ENCODE measurements at places on chromosomes 2 and 18.

DNA sequence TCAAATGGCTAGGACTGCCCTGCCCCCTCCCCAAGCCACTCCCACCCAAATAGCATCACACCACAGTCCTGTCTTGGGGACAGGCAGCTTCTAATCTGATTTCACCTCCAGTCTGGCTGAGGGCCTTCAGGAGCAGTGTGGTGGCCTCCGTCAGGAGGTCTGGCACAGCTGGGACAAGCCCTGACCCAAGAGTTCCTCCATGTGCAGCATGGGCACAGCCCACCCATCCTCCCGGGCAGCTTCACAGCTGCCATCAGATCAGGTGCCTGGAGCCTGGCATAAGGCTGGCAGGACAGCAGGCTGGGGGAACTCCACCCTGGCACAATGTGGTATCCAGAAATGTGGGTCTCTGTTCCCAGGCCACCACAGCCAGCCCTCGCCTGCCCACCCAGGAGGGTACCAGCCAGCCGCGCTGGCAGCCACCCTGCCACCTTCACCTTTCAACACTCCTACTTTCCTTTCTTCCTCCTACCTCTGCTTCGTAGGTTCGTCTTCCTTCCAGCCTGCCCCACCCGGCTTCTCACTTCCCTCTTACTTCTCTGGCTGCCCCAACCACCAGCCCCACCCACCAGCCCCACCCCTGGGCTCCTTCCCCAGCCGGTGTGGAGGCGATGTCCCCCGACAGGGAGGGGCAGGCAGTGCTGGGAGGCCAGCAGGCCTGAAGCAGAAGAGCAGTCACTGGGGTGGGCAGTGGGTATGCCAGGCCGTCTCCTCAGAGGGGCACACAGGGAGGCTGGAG, at the start of gene CAPG:
Gene CAPG, minus strand, starts transcription at position 522 of the 739 bp plus-strand sequence. CDS start 8,221 bp downstream, outside the sequence.
- DNase-seq = peak; percentile 91

DNA sequence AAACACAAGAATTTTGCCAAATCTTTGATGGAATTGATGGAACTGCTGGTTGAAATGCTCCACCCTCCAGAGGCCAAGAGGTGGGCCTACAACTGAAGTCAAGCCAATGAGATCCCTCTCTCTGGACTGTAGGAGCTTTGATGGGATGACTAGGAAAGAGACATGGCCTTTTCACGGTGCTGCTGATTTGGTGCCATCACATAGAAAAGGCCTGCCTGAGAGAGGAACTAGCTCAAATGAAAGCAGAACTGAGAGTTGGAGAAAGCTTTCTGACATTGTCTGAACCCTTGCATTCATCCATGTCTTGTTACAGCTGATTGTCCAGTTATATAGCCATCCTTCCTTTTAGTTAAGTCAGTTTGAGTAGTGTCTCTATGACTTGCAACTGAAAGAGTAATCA, 283.8 kb upstream of the LYPD1 start:
- no peak for DNase-seq

- DNase-seq = no peak
These were observed 99.3 kb upstream of the GPR45 start for GRCh38 chr2:105142239-105142638.

DNA sequence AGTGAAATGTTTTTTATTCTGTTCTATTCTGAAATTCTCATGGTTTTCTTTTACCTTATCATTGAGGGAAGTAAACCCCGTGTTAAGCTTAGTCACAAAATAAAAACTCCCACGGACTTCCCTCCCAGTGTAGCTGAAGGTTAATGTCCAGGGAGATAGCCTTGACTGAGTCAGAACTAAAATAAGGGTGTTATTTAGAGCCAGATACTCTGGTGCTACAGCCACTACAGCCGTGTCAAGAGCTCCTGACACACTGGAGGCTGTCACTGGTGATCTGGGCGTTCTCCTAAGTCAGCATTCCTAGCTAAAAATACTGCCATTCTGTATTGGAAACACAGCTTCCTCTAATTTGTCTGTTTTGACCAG, 82.0 kb upstream of the RANBP2 start:
- DNase-seq = no peak

GRCh38 chr2:73290049-73290839, 3.1 kb downstream of the EGR4 start:
- no peak for DNase-seq

- no peak for DNase-seq
These were observed 1023.0 kb upstream of the ACVR2A start for GRCh38 chr2:146821836-146822316.

DNA sequence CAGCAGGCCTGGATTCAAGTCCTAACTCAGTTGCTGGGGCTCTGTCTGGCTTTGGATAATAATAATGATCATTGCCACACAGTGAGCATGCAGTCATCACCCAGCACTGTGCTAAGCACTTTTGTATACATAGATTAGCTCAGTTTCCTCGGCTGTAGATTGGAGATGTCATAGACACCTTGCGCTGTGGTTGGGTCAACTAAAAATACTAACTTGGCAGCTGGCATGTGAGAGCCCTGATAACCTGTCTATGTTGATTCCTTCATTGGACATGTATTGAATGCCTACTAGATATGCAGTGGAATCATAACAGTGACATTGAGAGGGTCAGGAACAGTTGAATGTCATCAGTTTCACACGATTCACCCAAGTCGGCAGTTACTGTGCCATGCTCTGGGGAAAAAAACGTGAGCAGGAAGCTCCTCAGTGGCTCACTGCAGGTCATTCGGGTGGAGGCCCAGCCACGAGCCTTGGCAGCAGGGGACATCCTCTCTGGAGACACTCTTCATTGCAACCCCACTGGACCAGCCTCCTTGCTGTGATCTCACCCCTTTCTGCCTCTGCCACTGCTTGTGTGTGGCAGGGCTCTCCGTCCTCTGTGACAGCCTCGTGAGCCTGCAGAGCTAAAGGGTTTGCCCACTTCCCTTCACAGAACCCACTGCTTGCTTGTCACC, 85.3 kb downstream of the NPAS2 start:
- no peak for DNase-seq

- peak; percentile 63 for DNase-seq
These were observed 108.0 kb downstream of the CDH19 start for GRCh38 chr18:66495844-66496243.

- DNase-seq = no peak
These were observed 424.3 kb downstream of the DCC start for GRCh38 chr18:52764316-52764715.

DNA sequence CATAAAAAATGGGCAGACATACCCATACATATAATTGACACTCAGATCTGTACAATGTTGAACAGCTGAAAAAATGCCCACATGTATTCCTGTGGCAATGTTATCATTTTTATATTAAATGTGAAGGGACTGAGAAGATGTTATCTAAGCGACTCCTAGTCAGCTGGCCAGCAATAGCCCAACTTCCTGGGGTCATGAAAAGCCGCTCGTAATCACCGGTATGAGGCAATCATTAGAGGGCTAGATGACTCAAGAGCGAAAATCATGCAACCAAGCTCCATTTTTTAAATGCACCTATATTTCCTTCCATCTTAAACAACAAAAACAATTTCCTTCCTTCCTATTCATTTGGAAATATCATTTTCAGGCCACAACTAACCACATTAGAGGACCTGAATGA, 274.6 kb upstream of the CCDC68 start:
- no peak for DNase-seq

GRCh38 chr2:164675687-164676086, 54.4 kb upstream of the GRB14 start:
- DNase-seq = no peak

GRCh38 chr2:113211226-113212105, 37.7 kb downstream of the PSD4 start:
- DNase-seq = no peak

DNA sequence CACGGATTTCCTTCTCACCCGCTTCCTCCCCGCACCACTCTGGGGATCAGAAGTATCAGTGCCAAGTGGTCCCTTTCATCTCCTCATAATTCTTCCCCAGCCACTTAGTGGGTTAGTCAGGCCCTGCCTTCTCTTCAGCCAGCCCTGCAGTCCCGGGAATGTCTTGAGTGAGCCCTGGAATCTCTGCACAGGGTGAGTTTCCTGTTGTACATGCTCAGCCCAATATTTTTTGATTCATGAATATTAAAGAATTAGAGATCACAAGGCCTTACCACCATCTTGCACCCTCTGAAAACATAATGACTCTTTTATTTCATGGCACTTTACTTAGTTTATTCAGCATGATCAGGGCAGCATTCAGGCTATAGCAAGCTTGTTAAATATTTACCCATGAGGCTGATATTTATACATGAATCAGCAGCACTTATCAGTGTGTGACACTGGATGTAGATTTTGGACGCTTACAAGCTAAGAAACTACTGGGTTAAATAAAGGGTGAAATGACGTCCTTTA, 159.4 kb upstream of the FOSL2 start:
- DNase-seq = no peak

GRCh38 chr2:29272311-29272710, 157.1 kb downstream of the CLIP4 start:
- no peak for DNase-seq

- no peak for DNase-seq
These were observed 239.7 kb upstream of the TNP1 start for GRCh38 chr2:217099561-217099960.

GRCh38 chr2:11679486-11680181, 9.6 kb upstream of the NTSR2 start:
- DNase-seq = no peak

GRCh38 chr18:71831039-71831438, 713.1 kb downstream of the CBLN2 start:
- no peak for DNase-seq

DNA sequence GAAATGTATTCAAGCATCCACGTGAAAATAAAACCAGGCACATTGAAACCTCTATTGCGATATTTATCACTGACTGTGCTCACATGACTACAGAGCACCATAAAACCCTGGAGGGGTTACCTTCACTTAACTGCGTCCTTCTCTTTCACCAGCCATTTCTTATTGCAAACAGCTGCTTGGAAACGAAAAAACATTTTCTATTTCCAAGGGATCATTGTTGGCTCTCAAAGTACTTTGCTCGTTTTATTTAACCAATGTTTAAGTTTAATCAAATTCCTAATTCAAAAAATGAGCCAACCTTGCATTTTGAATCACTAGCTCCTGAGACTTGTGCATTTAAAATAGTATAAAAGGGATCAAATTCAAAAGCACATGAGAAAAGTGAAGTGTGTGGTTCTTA, 134.4 kb downstream of the OSR1 start:
- no peak for DNase-seq

GRCh38 chr2:103451283-103451682, 689.5 kb downstream of the TMEM182 start:
- DNase-seq = no peak

GRCh38 chr2:121903037-121903689, 147.7 kb downstream of the TSN start:
- DNase-seq = no peak

GRCh38 chr2:200578778-200579177, 7.0 kb upstream of the AOX1 start:
- DNase-seq = no peak

DNA sequence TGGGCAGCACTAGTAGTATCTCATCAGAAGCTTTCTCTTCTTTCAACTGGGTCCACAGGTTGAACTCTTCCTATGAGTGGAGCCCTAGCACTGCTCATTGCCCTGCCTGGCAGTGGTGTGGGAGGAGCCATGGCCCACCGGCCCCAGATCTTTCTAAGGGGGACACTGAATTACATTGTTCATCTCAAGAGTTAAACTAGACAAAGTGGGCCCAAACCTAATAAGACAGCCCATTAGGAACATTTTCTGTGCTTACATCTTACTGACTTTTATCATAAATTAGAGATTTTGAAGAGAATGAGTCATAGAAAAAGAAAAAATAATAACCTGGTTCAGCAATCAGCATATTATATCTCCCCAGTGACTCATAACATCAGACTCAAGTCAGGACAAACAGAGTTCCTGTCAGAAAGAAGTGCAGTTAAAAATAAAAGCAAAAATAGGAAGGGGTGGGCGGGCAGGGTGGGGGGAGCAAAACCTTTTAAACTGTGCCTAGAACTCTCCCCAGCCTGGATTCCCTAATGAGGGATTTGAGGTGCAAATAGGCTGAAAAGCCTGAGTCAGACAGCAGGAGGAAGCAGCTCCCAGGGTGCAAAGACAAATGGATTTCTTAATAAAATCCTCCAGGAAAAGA, 161.6 kb upstream of the TRIB2 start:
- DNase-seq = no peak

- DNase-seq = no peak
These were observed 2.6 kb downstream of the UGT1A10 start for GRCh38 chr2:233638836-233639235.

- DNase-seq = no peak
These were observed 291.4 kb downstream of the THSD7B start for GRCh38 chr2:137056704-137057103.

- no peak for DNase-seq
These were observed 124.8 kb downstream of the DYM start for GRCh38 chr18:49335677-49336076.

DNA sequence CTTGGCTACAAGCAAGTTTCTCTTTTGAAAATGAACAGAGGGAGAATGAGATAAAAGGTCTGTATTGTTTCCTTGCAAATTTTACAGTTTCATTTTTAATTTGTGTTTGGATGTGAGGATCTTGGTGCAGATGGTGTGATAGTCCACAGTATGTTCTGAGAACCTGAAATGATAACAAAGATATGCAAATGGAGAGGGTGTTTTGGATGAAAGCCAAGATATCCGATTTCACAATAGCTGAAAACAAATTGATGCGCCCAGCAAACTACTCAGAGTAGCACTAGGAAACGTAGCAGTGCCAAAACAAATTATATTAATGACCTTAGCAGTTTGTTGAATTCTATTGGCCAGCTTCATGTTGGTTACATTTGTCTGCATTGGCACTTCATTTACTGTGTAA, 683.5 kb downstream of the TMEM182 start:
- no peak for DNase-seq

GRCh38 chr2:11456251-11456650, 9.7 kb downstream of the E2F6 start:
- no peak for DNase-seq

DNA sequence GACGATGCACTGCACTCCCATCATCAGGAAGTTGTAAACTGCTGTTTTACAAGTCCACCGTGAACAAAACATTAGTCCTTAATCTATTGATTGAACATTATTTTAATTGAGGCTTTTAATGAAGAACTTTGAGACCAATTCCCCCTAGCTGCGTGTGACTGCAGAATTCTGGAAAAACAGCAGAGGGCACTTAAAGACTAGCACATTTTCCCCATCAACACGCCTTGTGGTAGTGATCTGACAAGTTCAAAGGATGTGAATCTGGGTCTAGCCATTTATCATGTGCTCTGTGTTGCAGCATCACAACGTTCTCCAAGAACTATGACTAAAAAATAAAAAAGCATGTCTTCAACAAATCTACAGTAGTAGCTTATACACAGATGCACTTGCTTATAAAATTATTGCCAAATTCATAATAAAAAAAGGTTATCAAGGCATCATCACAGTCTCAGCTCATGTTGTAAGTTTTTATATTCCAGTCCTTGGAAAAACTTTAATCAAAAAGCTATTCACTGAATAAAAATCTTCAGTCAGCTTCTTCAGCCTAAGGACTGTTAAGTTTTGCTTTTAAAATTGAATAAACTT, 35.8 kb downstream of the SKOR2 start:
- no peak for DNase-seq

All from upper lobe of right lung (tissue), 1 donor.